A549 treated with RU486 at 1 μM for 4 hours (cell line): ENCODE measurements at places on chromosomes 4 and X. TPM values are rescaled to one million over a fixed set of nuclear protein-coding genes. Genes with fewer than 3 reads are reported as not detected.

Gene STK26
- total RNA-seq = 9.0 to 12.2 TPM (median 10.4 TPM) in 5 replicates

Gene FAM184B
- total RNA-seq = 0.03 to 0.05 TPM (median 0.03 TPM) in 4 of 5 replicates, not detected in the other

Gene PTPN13
- 3.4 to 4.9 TPM (median 4.1 TPM) in 5 replicates for total RNA-seq

Gene OCIAD1
- total RNA-seq = 109 to 195 TPM (median 127 TPM) in 5 replicates

Gene IL3RA
- 0.15 to 0.30 TPM (median 0.21 TPM) in 5 replicates for total RNA-seq

Gene SPIN2A
- 0.08 to 0.15 TPM (median 0.14 TPM) in 3 of 5 replicates, not detected in the others for total RNA-seq

Gene PDCL2
- total RNA-seq = not detected in 5 replicates

Gene LINC00632
- 1.0 to 3.0 TPM (median 2.3 TPM) in 5 replicates for total RNA-seq

Gene LUZP4
- 0.08 TPM in 1 of 5 replicates, not detected in the others for total RNA-seq

Gene SYN1
- total RNA-seq = 0.11 to 0.31 TPM (median 0.21 TPM) in 5 replicates

Gene F9
- not detected in 5 replicates for total RNA-seq

Gene DHRSX
- total RNA-seq = 35.3 to 46.4 TPM (median 43.6 TPM) in 5 replicates

Gene SPANXD
- total RNA-seq = 0.42 TPM in 1 of 5 replicates, not detected in the others

Gene SUPT20HL1
- not detected in 5 replicates for total RNA-seq

Gene CDKN2AIP
- 10.5 to 11.7 TPM (median 11.5 TPM) in 5 replicates for total RNA-seq

Gene PAGE2B
- total RNA-seq = not detected in 5 replicates

Gene PNCK
- 0.16 to 2.0 TPM (median 0.49 TPM) in 4 of 5 replicates, not detected in the other for total RNA-seq
